ENCODE measurements at places on chromosomes 13 and 19.

GRCh38 chr13:88144580-88144979 is 473.4 kb downstream of the SLITRK5 start:
- no peak for DNase-seq

DNA sequence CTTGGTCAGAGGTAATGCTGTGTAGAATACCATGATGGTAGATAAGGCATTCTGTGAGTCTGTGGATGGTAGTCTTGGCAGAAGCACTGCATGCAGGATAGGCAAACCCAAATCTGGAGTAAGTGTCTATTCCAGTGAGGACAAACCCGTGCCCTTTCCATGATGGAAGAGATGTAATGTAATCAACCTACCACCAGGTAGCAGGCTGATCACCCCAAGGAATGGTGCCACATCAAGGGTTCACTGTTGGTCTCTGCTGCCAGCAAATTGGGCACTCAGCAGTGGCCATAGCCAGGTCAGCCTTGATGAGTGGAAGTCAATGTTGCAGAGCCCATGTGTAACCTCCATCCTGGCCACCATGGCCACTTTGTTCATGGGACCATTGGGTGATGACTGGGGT is 155.0 kb downstream of the RAP2A start:
- no peak for DNase-seq

- DNase-seq, result peak; percentile 80
Measured at GRCh38 chr13:94656766-94657165, 55.1 kb downstream of the GPR180 start.

DNA sequence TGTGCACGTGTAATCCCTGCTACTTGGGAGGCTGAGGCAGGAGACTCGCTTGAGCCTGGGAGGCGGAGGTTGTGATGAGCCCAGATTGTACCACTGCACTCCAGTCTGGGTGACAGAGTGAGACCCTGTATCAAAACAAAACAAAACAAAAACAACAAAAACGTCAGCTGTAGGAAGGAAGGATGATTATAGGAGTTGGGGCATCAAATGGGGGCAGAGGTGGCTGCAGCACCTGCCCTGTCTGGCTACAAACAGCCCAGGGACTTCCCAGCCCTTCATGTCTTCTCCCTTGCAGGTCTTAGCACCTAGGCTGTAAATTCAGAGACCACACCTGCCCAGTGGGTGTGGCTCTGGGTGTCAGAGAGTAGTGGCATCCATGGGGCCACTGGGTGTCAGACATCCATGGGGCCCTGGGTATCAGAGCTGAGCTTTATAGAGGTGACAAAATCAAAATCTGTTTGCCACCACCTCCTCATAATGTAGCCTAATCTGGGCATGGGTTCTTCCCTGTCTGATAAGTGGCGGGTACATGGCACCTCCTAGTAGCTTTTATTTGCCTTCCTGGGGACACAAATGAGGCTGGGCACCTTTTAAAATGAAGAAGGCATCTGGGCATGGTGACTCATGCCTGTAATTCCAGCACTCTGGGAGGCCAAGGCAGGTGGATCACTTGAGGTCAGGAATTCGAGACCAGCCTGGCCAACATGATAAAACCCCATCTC is 4.7 kb upstream of the B3GNT3 start:
- DNase-seq, result no peak

- no peak for DNase-seq
Measured at GRCh38 chr13:72620874-72621273, 106.6 kb downstream of the MZT1 start.

DNA sequence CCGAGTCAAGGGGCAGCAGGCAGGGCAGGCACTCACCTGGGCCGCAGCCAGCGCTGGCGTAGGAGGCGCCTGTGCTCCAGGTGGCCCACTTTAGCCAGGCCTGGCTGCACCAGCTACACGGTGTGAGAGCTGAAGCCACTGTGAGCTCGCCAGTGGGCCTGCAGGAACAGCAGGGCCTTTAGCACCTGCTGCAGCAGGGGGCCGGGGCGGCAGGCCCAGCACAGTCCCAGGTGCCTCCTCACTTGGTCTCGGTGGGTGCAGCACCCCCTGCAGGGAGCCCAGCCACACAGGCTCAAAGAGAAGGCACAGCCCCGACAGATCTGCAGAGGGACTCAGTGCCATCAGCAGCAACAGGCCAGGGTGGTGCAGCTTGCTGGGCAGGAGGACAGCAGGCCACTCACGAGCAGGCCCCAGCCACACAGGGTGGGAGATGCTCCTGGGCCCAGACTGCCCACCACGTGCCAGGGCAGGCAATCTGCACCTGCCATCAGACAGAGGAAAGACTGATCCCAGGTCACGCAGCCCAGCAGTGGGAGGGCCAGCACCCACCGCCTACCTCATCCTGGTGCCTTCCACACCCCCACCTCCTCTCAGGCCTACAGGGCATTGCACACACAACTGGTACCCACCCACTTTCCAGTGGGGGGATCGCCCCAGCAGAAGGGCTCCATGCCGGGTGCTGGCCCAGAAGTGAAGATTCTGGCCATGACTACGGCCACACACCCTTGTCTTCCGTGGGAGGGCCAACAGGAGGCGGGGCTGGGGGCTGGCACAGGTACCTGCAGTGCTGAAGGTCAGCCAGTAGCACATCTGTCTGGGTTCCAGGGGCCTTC is 15.8 kb downstream of the ARHGAP33 start:
- DNase-seq, result no peak

GRCh38 chr19:23262920-23263319 is 12.7 kb upstream of the ZNF724 start:
- DNase-seq, result no peak

DNA sequence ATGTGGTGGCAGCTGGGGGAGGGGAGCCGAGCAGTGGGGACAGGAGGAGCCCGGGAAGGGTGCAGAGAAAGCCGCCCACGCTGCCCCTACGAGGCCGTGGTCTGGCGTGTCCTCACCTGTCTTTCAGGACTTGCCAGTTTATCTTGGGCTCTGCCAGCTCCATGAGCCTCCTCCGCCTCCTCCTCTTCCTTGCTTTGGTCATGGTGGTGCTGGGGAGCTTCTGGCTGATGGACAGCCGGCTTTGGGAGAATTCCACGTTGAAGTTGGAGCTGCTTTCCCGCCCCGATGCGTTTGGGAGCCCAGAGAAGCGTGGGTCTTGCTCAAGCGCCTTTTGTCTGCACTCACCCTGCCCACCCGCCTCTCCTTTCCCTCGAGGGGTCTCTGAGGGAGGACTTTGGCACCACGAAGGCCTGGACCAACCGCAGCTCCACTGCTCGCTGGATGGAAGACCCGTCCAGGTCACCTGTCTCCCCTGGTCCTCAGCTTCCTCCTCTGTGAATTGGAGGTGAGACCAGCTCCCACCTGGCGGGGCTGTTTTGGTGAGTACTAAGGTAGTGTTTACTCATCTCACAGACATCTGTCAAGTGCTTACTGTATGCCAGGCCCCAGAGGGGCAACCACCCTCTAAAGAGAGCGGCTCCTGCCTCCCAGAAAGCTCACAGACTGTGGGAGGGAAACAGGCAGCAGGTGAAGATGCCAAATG is 29.7 kb upstream of the MIER2 start:
- DNase-seq, result no peak

GRCh38 chr19:44824761-44825160 is 15.9 kb downstream of the BCAM start:
- no peak for DNase-seq

GRCh38 chr13:80571346-80572307 is 230.7 kb upstream of the SPRY2 start:
- DNase-seq, result no peak

- peak; percentile 1 for DNase-seq
Measured at GRCh38 chr13:87999788-88000187, 328.6 kb downstream of the SLITRK5 start.

- DNase-seq, result no peak
Measured at GRCh38 chr19:41638641-41639081, 11.8 kb upstream of the CEACAM4 start.

GRCh38 chr19:14061751-14062557 is at the start of gene PALM3:
Gene PALM3, minus strand, starts transcription at chr19:14062076. Its CDS starts 96 bp downstream, at chr19:14061980.
- DNase-seq, result no peak

DNA sequence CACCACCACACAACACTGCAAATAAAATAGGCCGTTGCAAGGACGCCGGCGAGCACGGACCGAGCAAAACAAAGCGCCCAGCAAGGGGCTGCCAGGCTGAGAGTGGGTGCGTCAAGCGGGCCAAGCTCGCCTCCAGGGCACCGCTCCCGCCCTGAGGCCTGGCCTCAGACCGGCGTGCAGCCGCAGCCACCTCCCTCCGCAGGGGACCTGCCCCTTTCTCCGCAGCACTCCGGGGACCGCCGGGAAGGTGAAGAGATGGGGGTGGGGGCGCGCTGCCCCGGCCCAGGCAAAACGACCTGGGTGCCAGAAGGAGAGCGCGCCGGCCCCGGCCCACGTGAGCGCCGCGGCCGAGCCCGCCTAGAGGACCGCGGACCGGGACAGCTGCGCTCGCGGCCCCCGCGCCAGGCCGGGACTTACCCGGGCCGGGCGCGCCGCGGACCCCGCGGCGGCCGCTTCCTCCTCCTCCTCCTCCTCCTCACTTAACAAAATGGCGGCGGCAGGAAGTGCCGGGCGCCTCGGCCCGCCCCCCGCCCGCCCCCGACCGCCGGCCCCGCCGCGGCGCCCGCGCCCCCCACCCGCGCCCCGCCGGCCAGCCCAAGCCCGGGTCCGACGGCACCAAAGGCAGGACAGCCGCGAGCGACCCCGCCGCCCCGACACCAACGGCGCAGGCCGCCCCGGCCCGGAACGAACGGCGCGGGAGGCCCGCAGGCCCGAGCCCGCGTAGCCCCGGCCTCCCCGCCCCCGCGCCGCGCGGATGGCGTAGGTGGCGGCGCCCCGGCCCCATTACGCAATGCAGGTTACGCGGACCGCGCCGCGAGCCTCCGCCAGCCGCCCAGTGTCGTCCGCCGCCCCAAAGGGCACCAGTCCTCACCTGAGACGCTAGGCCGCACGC is 674 bp downstream of the BRD4 start:
- no peak for DNase-seq

DNA sequence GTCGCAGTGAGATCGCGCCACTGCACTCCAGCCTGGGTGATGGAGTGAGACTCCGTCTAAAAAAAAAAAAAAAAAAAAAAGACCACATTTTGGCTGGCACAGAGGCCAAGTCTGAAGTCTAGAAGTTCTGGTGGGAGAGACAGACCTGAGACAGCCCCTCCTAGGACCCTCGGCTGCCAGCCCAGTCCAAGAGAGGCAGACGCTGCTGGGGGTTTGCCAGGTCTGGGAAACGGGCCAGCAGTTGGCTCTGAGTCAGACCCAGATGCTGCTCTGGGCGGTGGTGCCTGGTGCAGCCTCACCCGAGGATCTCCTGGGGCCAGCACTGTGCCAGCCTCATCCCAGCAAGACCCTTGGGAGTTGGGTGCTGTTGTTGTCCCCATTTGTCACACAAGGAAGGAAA is 5.8 kb downstream of the FCHO1 start:
- peak; percentile 15 for DNase-seq

- DNase-seq, result no peak
Measured at GRCh38 chr13:94999871-95000270, 287.5 kb upstream of the SOX21 start.

- DNase-seq, result no peak
Measured at GRCh38 chr13:50422181-50423148, 407.2 kb downstream of the KCNRG start.

DNA sequence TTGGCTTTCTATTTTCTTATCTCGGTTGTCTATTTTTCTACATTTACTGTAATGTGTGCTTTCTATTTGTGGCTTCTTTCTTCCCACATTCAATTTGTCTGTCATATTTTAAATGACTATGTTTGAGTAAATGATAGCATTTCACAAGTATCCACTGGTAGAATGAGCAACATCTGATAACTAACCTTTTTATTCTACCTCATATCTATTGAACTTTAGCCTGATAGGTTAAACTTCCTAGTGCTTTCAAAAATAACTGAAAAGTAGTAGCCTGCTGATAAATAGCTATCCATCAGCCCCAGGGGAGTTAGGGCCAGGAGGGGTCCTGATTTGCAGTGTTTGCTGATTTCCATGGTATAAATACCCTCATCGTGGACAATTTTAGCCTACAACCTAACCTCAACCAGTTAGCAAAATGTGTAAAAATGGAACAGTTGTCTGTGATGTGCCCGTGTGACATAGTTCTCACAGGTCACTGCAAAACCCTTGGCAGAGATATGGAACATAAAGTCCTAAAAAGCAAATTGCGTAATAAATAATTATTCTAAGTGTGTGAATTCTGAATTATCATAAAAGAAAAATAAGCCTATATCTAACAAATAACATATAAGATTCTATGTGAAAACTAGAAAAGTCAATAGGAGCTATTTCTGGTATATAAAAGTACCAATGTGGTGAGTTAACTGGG is 32.1 kb downstream of the KCTD12 start:
- no peak for DNase-seq

DNA sequence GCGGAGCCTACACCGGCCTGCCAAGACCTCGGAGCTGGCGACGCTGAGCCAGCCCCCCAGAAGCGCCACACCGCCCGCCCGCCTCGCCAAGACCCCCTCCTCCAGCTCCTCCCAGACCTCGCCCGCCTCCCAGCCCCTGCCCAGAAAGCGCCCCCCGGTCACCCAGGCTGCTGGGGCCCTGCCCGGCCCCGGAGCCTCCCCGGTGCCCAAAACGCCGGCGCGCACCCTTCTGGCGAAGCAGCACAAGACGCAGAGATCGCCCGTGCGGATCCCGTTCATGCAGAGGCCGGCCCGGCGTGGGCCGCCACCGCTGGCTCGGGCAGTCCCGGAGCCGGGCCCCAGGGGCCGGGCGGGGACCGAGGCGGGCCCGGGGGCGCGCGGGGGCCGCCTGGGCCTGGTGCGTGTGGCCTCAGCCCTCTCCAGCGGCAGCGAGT is 10.2 kb downstream of the C19orf25 start:
- no peak for DNase-seq

DNA sequence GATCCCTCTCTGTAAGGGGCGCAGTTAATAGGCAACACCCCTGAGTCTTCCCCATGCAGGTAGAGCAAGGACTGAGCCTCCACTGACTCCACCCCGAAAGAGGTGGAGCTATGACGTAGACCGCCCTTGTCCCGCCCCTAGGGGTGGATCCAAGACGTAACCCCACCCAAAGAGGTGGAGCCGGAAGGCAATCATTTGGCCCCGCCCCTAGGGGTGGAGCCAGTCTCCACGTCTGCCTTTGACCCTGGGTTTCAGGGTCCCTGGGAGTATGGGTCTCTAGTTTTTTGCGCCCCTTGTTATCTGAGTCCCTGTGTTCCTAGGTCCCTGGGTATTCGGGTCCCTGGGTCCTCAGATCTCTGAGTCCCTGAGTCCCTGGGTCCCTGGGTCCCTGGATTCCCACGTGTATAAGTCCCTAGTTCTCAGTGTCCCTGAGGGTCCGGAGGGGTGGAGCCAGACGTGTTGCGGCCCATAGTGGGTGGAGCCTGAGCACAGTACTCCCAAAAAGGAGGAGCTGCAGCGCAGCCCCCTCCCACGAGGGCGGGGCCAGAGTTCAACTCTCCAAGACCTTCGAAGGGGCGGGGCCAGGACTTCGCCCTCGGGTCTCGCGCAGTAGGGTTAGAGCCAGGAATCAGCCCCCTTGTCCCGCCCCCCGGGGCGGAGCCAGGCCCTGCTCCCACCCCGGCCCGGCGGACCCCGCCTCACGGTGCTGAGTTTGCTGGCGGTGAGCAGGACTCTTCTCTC is 5.3 kb downstream of the DENND1C start:
- DNase-seq, result peak; percentile 5

- no peak for DNase-seq
Measured at GRCh38 chr19:4376028-4376670, 24.2 kb downstream of the SH3GL1 start.

GRCh38 chr13:41660411-41660810 is 203.1 kb downstream of the RGCC start:
- no peak for DNase-seq

- DNase-seq, result no peak
Measured at GRCh38 chr13:26954976-26955375, 194.4 kb upstream of the GPR12 start.

All from astrocyte of the cerebellum (primary cell).